ENCODE measurements at places on chromosomes 6 and 20.
A peak's percentile ranks its signal among the peaks of the same experiment; 100 is the strongest.

GRCh38 chr20:47320990-47321805 lies 35.3 kb downstream of the ZMYND8 start:
- DNase-seq = no peak

- DNase-seq = no peak
Observed at GRCh38 chr6:73560182-73560732, 39.4 kb upstream of the EEF1A1 start.

DNA sequence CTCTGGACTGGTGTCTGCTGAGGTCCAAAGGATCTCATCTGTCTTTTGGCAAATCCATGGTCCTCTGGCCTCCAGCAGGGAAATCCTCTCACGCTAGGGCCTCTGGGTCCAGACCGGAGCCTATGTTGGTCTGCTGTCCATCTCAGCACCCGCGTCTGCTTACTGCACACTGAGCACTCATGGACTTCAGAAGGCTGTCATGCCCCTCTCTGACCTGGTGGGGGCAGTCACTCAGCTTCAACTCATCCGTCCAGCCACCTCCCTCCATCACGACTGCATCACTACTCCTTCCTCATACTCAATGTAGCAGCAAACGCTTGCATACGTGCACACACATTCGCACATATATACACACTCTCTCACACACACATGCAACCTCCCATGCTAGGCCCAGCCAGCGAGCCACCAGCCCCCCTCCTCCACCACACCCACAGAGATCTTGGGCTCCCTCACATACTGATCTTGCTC lies 33.3 kb downstream of the GABRR2 start:
- no peak for DNase-seq

DNA sequence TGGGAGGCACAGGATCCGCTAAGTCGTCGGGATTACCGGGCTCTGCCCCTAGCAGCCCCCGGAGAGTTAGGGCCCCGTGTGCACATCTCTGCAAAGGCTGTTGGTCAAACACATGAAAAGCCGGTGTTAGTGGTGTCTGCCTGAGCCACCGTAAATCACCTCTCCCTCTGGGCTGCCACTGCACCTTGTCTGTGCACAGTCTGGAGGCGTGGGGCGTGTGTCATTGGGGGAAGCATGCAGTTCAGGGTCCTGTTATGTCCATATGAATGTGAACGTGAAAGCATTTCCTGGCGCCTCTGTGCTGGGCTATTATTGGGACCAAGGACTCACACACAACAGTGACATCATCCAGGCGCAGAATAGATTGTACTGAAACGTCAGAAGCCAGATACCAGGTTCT lies 305.6 kb downstream of the NRN1 start:
- no peak for DNase-seq

DNA sequence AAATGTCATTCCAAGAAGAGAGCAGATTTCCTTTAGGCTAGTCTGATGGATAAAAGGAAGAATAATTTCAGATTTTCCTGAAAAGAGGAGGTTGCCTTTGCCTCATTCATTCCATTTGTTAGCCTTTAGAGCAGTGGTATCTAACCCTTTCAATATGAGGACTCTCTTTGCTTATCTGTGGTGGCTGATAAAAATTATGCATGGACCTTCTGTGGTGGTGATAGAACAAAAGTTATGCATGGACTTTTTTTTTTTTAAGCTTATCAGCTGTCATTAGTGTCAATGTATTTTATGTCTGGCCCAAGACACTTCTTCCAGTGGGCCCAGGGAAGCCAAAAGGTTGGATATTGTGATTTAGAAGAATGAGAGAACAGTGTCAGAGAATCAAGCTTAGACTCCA lies 1.7 kb downstream of the TRIM39 start:
- no peak for DNase-seq

- no peak for DNase-seq
Observed at GRCh38 chr6:168927026-168927425, 326.6 kb downstream of the THBS2 start.

GRCh38 chr20:1888796-1889463 lies 6.3 kb upstream of the SIRPA start:
- no peak for DNase-seq

DNA sequence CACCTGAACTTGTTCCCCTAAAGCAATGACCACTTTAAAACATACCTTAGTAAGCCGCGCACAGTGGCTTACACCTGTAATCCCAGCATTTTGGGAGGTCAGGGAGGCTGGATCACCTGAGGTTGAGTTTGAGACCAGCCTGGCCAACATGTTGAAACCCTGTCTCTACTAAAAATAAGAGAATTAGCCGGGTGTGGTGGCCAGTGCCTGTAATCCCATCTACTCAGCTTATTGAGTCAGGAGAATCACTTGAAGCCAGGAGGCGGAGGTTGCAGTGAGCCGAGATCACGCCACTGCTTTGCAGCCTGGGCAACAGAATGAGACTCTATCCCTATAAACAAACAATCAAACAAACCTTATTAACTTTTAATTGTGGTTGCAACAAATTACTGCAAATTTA lies 1.6 kb upstream of the RAET1E start:
- no peak for DNase-seq

DNA sequence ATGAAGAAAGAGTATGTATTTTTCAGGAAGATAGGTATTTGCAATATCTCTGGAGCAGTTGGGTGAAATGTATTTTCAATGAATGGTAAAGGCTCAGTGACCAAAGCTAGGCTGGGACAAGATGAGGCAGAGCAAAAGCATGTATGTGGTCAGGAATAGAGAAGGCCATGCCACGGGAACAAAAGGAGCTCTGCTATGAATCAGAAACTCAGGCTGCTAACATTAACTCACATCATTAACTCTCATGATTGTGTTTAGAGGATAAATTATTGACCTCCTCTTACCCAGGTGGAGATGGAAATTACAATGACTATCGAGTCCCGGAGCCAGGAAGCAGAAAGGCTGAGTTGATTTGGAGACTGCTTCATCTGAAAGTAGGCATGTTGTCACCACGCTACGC lies 220.2 kb downstream of the FUT9 start:
- DNase-seq = peak; percentile 34

GRCh38 chr6:56507517-56507916 lies 135.2 kb downstream of the DST start:
- DNase-seq = no peak

DNA sequence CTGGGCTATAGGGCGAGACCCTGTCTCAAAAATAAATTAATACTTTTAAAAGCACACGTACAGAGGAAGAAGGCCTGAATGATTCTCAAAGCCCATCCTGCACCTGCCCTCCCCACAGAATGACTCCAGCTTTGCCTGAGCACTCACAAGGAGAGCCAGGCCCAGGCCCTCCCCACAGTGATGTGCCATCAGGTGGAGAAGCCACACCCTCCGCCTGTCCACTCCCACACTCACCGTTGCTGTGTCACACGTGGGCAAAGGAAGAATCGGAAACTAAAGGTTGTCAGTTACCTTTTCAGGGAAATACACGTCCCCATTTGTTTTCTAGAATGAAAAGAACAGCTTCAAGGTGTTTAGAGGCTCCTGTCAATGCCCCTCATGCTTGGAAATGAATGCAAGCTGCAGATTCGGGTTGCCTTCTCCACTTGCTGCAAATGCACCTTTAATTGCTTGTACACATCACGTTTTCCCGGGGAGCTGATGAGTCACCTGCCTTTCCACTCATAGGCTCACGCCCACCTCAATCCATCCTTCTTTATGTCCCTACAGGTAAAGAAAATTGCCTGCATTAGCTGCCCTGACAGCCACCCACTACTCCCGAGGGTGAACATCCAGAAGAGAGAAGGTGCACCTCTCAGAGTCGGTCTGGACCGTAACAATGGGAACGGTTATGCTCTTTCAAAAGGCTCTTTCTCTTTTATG lies 45.5 kb upstream of the AFDN start:
- DNase-seq = no peak

GRCh38 chr6:18263418-18264218 lies 712 bp downstream of the DEK start:
- DNase-seq = no peak

DNA sequence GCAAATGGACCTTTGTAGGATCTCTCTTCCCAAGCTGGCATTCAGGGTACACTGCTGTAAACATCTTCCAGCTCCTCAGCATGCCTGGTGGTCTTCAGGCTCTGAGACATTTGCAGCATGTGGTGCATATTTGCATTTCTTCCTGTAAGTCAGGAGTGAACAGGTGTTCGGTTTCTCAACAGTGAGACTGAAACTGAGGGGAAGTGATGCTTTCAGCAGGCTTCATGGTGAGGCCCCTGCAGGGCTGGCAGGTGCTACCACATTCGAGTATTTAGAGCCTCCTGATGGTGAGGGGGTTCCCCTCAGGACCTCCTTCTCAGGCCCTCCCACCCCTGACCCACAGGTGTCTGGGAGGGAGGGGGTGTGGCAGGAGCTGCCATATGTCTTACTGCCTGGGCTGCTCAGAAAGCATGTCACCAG lies 15.1 kb downstream of the MYBL2 start:
- DNase-seq = no peak

DNA sequence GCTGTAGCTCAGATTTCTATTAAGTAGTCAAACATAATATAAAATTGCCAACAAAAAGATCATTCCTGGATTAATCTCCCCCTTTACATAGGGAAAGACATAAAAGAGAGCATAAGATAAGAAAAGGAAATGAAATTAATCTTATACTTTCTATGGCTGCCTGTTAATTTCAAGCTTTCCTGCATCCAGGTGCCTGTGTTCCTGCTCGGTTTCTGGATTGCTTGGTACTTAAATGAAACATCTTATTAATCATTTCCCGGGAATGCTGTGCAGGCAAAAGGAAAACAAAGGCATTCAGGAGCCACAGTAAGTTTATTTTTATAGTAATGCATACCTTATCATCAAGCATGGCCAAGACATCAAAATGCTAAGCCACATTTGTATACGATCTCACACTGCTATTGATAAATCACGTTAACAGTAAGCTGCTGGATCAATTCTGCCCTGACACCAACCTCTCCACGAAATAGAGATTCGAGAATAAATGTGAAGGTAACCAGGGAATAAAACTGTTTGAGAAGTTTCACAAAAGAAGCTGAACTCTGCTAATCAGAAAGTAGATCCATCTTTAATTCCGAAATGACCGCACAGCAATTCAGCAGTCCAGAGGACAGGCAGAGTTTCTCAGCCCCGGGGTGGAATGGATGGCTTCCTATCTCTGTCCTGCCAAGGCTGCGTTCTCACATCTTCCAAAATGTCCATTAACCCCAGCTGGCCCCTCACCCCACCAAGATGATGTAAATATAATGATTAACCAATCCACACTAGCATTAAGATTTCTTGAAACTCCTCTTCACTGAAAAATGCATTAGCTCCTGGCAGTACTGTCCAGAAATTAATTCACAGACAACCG lies 32.6 kb upstream of the APCDD1L start:
- DNase-seq = no peak

DNA sequence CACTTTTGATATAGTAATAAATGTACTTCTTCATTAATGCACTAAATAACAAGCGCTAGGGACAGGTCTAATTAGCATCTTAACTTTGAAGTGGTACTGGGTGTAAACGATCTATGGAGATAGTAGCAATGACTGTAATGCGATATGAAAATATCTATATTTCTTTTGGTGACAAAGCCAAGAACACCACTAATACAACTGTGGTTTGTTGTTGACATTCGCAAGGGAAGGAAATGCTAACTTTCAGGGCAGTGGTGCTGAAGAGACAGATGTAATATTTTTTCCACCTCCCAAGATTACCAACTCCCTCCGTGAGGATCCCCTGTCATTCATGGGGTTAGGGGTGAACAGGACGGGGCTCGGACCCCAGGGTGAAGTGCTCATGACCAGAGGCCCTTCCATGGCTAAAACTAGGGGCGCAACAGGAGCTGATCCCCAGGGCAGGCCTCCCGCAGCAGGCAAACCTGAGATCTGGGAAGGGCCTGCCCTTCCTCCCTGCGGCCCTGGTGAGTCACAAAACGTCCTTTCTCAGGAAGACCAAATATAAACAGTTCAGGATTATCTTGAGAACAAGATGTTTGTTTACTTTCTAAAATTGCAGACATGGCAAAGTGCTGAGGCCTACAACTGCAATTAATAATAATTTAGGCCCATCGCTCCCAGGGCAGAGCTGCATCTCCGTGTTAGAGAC lies 65.0 kb upstream of the TOX2 start:
- no peak for DNase-seq

GRCh38 chr20:33601861-33602260 lies 60.3 kb upstream of the C20orf144 start:
- DNase-seq = no peak

DNA sequence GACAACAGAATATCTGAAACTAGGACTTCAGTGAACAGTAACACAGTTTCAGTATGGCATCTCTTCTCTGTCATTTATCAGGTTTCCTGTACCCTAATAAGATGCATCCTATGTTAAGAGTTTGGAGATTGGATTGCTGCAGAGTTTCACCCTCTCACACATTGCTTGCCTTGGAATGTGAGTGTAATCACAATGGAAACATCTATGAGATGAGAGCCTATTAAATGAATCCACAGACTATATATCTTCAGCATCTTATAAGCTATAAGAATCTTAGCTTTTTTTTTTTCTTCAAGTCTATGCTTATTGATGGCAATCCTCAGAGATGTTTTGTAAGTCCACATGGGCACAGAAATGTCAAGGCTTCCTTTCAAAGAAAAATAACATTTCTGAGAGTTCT lies 292.5 kb downstream of the PRKN start:
- no peak for DNase-seq

GRCh38 chr20:59439243-59439642 lies 138.8 kb downstream of the EDN3 start:
- no peak for DNase-seq

Measured in HS-5 (cell line).